ENCODE measurements at places on chromosomes 7 and 10.

GRCh38 chr7:28739128-28739527 is 219.0 kb downstream of the TRIL start:
- no peak for DNase-seq

DNA sequence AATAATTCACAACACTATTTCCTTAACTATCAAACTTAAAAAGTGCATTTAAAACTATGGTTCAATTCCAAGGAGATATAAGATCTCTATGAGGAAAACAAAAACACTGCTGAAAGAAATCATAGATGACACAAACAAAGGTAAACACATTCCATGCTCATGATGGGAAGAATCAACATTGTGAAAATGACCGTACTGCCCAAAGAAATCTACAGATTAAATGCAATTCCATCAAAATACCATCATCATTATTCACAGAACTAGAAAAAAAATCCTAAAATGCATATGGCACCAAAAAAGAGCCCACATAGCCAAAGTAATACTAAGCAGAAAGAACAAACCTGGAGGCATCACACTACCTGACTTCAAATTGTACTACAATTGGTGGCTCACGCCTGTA is 159.9 kb upstream of the EEPD1 start:
- no peak for DNase-seq

DNA sequence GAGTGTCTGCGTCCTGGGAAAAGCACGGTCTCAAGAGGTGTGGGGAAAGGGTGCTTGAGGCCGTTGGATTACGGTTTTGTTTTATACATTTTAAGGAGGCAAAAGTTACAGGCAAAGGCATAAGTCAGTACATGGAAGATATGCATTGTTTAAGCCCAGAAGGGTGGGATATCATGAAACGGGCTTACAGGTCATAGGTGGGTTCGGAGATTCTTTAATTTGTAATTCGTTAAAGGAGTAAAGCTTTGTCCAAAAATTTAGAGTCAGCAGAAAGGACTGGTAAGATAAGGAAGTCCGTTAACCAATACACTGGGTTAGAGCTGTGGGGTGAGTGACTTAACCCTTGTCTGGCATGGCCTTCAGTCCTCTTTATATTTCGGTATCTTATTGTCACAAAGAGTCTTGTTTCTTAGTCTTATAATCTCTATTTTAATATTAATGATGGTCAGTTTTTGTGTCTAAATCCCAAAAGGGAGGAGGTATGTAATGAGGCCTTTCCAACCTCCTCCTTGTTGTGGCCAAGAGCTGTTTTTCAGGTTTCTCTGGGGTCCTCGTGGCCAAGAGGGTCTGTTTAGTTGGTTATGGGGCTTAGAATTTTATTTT is 12.7 kb downstream of the TSPAN14 start:
- no peak for DNase-seq

DNA sequence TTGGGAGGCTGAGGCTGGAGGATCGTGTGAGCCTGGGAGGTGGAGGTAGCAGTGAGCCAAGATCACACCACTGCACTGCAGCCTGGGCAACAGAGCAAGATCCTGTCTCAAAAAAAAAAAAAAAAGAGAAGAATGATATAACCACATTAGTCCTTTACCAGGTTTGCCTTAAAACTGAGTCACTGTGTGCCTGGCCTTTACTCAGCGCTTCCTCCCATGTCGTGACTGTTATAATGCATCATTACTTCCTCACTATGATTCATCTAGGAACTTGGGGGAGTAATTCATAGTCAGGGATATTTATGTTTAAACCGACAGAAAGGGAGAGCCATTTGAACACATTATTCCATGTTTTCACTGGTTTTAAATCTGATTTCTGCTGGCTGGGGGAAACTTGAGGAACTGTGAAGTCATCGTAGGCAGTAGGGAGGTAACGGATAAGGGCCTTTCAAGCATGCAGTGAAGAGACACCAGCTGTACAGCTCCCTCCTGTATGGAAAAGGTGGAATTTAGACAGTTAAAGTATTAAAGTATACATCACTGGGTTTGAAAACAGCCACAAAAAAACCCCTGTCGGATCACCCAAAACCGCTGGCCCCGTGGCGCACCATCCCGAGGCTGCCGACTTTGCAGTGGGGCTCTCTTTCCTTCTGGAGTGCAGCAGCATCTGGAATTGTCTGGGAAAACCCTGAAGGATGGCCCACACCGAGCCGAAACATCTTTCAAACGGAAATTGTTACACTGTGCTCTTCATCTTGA is 119.8 kb downstream of the NKX6-2 start:
- DNase-seq: no peak

DNA sequence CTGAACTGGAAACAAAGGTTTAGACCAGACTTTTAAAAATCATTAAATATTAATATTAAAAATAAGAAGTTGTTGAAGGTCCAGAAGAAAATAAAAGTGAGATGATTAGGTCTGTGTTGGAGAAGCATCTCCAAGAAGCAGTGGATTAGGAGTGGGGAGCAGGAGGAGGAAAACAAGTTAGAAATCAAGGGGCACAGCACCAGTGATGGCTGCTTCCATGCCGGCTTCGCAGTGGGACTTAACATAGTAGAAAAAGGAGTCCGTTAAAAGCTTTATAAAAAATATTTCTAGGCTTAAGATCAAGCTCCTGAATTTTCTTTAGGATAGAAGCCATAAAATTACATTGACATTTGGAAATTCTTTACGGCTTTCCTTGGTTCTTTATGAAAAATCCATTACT is 95.8 kb downstream of the CDC14C start:
- no peak for DNase-seq

DNA sequence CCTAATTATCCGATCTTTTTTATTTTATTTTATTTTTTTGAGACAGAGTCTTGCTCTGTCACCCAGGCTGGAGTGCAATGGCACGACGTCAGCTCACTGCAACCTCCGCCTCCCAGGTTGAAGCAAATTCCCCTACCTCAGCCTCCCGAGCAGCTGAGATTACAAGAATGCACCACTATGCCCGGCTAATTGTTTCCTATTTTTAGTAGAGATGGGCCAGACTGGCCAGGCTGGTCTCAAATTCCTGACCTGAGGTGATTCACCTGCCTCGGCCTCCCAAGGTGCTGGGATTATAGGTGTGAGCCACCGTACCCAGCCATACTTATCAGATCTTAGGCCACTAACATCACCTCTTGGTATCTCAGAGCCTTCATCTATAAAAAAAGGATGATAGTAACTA is 4.9 kb downstream of the SLC25A13 start:
- no peak for DNase-seq

DNA sequence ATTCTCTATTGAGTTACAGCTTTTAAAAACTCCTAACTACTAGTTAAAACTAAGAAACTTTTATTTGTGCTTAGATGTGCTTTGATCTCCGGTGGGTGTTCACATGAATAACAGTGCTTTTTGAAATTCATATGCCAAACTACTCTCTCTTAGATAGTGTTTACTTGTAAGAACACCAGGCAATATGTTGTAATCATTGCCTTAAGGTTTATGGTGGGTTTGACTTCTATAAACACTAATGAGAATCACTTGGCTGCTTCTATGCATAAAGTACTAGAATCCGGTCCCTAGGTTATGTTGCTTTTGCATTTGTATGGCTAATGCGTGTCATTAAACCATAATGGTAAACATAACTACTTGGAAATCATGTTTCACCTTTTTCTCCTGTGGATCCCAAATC is 203.9 kb upstream of the VSTM2A start:
- DNase-seq: no peak

GRCh38 chr7:27151931-27152815 is at the start of gene HOXA3:
TSS of gene HOXA3 (minus strand) at chr7:27152583. CDS start at chr7:27110640, 41,943 bp downstream.
- peak; percentile 41 for DNase-seq

GRCh38 chr10:48900371-48900801 is 39.3 kb downstream of the LRRC18 start:
- no peak for DNase-seq

- DNase-seq: no peak
Measured at GRCh38 chr7:90897961-90898469, 301.9 kb downstream of the CDK14 start.

DNA sequence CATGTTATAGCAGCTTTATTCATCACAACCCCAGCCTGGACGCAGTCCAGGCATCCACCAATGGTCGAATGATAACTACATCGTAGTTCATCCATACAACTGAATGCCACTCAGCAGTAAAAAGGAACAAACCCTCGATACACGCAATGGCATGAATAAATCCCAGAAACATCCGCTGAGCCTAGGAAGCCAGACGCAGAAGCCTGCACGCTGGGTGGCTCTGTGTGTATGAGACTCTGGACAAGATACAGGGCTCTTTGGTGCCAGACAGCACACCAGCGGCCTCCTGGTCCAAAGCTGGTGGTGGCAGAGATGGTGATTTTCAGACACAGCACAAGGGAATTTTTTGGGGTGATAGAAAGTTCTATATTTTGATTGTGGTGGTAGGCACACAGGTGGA is 10.0 kb upstream of the CRYGN start:
- DNase-seq: peak; percentile 3

GRCh38 chr10:34017281-34017680 is 682.8 kb upstream of the NRP1 start:
- DNase-seq: no peak

GRCh38 chr10:43963793-43964425 is 315.2 kb upstream of the ZNF32 start:
- no peak for DNase-seq

DNA sequence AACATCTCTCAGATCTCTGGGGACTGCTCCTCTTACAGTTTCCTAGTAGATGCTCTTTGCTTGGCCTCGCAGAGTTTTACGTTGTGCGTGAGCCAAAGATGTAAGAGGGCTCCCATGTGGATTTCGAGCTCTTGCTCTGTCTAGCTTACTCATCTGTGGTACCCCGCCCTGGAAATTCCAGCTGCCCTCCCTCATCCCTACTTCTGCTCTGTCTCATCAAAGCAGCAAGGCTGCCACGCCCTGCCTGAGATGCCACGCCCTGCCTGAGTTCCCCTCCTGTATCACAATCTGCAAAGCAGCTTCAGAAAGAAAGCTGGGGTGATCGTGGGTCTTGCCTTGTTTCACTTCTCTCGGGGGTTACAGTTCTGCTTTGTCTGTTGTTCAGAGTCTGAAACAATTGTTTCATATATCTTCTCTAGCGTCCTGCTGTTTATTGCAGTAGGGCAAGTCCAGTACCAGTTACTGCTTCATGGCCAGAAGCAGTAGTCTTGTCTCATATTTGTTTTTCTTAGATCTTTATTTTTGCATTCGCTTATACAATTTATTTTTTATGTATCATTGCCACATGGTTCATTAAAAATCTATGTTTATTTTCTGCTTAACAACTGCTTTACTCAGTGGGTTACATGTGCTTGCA is 36.1 kb upstream of the CCNY start:
- DNase-seq: no peak

DNA sequence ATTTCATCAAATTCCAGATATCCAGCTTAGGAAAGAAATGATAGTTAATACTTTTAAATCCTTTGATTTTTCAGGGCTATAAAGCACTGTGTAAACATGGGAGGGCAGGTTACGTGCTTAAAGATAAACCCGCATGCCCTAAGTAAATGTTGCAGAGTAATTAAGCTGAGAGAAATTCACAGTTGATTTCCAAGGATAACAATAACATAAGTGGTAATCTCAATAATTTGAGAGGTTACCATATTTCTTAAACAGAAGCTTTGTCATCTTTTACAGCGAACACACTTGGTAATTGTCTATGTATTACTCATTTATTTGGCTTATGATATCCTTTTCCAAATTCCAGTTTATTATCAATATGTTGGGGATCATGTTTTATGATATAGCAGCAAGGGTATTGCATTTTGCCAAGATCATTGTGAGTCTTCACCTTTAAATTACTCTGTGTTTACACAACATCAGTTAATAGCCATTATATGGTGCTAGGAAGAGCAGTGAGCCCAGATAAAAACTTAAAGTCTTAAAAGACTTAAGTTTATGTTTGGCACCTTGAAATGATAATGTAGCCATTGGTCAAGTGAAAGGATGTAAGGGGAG is 15.4 kb downstream of the MGAM start:
- no peak for DNase-seq

GRCh38 chr10:35423505-35424306 is 87.4 kb downstream of the CCNY start:
- DNase-seq: no peak

GRCh38 chr10:29140991-29141390 is 147.9 kb upstream of the LYZL1 start:
- DNase-seq: no peak

- DNase-seq: no peak
Measured at GRCh38 chr7:127598318-127598717, 4.8 kb downstream of the FSCN3 start.

DNA sequence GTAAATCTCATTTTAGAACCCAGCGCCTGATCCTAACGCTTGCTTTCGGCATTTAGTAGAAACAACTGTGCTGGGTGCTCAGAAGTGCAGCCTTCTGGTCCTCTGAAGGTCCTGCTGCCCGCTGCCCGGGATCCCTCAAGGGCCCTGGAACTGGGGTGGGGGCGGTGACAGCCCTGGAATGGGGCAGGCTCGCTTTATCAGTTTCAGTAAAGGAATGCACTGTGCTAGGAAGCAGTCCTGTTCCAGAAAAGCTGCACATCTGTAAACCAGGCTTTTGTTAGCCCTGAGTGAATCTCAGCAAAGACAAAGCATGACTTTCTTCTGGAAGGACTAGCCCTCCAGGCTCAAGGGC is 254.6 kb downstream of the TNS3 start:
- DNase-seq: peak; percentile 76

DNA sequence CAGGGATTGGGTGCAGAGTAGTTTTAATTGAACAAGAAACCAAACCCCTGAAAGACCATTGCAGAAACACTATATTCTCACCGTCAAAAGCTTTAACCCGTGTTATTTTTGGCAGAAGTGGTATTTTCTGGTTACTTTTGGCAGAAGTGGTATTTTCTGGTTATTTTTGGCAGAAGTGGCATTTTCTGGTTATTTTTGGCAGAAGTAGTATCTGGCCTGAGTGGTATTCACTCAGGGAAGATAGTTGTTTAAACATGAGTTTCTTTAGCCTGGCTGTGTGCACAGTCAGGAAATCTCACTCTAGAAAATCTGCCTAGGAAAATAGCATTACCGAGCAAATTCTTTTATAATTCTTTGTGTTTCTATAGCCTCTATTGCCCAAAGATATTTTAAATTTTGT is 322.7 kb downstream of the GFRA1 start:
- DNase-seq: no peak

GRCh38 chr10:21509341-21510240 is 15.9 kb downstream of the SKIDA1 start:
- no peak for DNase-seq
